ENCODE measurements at places on chromosomes 4 and X.

DNA sequence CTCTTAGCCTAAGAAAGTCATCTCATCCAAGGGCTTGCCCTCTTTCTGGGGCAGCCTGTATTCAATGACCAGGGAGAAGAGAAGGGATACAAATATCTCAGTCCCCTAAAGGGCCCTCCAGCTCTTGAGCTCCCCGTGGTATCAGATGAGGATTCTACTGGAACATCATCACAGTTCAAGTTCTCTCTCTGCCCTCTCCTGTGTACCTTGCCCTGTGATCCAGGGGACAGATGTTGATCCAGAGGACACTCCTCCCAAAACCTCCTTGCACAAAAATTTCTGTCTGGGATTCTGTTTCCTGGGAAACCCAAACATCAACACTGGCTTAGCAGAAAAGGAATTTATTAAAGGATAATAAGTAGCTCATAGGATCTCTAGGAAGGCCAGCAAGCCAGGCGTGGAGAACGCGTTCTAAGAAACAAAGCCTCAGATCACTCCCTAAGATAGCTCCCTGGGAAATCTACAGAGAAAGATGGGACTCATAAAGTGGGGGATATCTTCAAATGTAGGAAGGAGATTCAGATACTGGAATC is 296.3 kb upstream of the KLF3 start:
- no peak for DNase-seq

- no peak for DNase-seq
Observed at GRCh38 chrX:84219551-84219950, 31.6 kb upstream of the RPS6KA6 start.

- peak; percentile 11 for DNase-seq
Observed at GRCh38 chrX:12007881-12008280, 130.4 kb upstream of the FRMPD4 start.

DNA sequence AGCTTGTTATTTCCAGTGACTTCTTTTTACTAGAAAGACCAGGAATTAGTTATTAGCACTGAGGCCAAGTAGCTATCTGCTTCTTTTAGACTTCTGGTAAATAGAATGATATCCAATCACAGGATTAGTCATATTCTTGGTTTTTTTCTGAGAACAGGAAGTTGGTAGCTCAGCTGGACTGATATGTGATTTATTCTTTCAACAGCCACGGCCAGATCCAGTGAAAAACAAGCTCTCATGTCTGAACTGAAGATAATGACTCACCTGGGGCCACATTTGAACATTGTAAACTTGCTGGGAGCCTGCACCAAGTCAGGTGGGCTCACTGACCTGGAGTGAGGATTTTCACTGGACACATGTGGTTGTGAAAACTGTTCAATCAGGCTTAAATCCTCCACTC is 48.6 kb downstream of the PDGFRA start:
- peak; percentile 24 for DNase-seq

DNA sequence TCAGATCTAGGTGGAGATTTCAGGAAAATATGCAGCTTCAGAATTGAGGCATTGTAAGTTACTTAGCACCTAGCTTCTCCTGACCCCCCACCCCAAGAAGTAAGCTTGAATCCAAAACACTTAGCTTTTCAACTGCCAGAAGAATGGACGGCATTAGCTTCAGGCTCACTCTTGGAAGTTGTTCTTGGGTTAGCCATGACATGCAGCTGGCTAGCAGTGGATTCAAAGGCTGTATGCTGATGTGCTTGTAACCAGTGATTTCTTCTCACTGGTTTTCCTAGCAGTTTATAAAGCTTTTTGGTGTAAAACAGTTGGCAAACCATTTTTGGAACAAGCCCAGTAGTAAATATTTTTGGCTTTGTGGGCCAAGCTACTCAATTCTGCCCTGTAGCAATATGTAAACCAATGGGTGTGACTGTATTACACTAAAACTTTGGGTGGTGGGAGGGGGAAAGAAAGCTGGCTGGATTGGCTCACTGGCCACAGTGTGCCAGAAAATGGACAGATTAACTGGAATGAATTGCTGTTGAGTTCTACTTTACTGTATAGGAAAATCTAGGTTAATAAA is 85.6 kb downstream of the SHROOM2 start:
- DNase-seq: no peak

DNA sequence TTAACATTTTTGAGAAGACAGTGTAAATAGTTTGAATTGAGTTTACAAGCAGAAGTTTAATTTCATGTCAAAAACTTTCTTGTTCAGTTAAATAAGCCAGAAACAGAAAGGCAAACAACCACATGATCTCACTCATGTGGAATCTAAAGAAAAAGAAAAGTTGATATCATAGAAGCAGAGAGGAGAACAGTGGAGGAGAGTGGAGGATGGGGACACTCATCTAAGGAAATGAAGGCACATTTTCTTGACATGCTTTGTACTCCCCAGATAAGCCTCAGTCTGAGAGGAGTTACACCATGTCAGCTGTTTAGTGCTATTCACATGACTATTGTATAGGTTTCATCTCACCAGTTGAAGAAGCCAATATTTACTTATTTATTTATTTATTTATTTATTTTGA is 13.5 kb downstream of the SNCA start:
- peak; percentile 5 for DNase-seq

- DNase-seq: no peak
Observed at GRCh38 chrX:118763489-118763888, 36.1 kb downstream of the IL13RA1 start.

DNA sequence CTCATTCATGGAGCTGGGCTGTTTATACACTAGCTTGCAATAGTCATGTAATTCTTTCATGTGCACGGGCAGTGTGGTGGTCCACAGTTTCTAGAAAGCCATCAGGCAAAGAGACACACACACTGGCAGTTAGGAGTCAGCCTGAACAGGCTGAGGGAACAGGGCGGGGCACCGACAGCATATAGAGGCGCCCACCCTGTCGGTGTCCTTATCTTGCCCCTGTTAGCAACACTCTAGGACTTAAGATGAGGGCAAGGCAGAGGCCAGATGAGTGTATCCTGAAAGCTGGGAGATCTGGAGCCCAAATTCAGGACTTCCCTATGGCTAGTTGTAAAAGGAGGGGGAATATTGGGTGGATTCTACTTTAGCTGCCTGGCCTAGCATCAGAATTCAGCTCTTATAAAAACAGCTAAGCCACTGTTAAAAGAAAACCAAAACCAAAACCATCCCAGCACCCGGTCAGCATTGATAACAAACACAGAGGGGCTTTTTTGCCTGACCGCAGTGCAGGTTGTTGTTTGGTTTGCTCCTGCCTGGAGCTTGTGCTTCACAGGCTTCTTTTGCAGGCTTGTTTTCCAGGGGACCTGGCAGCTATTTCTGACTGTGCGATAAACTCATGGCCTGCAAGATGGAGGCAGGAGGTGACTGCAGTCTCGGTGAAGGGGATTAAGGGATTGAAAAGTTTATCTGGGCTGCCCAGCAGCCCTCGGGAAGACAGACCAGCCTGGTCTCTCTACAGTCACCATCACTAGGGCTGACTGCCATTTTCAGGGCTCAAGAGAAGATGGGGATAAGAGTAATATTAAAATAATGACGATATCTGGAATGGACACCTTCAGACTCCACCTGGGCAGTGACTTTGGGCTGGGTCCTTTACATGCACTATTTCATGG is 638.9 kb downstream of the MID1IP1 start:
- no peak for DNase-seq

DNA sequence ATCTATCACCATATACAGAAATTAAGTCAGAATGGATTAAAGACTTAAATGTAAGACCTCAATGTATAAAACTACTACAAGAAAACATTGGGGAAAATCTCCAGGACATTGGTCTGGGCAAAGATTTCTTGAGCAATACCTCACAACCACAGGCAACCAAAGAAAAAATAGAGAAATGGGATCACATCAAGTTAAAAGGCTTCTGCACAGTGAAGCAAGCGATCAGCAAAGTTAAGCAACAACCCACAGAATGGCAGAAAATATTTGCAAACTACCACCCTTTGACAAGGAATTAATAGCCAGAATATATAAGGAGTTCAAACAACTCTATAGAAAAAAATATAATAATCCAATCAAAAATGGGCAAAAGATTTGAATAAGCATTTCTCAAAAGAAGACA is 236.9 kb upstream of the EMCN start:
- no peak for DNase-seq

- no peak for DNase-seq
Observed at GRCh38 chrX:15430584-15430983, 46.4 kb upstream of the VEGFD start.

DNA sequence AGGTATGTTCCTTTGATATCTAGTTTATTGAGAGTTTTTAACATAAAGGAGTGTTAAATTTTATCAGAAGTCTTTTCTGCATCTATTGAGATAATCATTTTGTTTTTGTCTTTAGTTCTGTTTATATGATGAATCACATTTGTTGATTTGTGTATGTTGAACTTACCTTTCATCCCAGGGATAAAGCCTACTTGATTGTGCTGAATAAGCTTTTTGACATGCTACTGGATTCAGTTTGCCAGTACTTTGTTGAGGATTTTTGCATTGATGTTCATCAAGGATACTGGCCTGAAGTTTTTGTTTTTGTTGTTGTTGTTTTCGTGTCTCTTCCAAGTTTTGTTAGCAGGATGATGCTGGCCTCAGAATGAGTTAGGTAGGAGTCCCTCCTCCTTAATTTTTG is 10.8 kb upstream of the AFM start:
- no peak for DNase-seq

- peak; percentile 78 for DNase-seq
Observed at GRCh38 chr4:5206016-5206790, 154.9 kb downstream of the STK32B start.

- DNase-seq: no peak
Observed at GRCh38 chr4:70979445-70980008, 13.9 kb upstream of the DCK start.

GRCh38 chr4:3786196-3786869 is 20.1 kb downstream of the ADRA2C start:
- no peak for DNase-seq

GRCh38 chrX:54894159-54894558 is 26.5 kb upstream of the TRO start:
- DNase-seq: no peak

GRCh38 chrX:152821145-152821765 is 9.3 kb downstream of the CETN2 start:
- DNase-seq: peak; percentile 23

- DNase-seq: peak; percentile 11
Observed at GRCh38 chrX:31268359-31268758, 196.5 kb upstream of the FTHL17 start.

GRCh38 chrX:73863852-73864251 is 300.9 kb downstream of the CHIC1 start:
- no peak for DNase-seq

GRCh38 chrX:103628386-103629317 is at the start of gene TCEAL1:
Gene TCEAL1 (plus strand): TSS chrX:103628975. CDS start chrX:103629917, 942 bp downstream.
- no peak for DNase-seq

DNA sequence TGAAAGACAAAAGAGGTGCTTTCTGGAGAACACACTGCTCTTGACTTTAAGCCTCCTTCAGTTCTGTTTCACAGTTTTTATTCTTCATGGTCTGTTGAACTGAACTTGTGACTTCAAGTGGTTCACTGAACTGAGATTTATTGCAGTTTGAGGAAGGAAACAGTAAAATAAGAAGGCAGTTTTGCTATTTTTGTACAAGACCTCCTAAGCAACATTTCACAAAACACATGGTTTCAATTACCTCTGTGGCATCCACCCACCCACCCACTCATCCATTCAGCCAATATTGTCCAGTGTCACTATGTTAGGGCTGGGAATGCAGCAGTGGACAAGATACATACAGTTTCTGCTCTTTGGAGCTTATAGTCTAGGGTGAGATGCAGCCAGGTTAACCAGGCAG is 131.3 kb downstream of the IL1RAPL2 start:
- DNase-seq: no peak

DNA sequence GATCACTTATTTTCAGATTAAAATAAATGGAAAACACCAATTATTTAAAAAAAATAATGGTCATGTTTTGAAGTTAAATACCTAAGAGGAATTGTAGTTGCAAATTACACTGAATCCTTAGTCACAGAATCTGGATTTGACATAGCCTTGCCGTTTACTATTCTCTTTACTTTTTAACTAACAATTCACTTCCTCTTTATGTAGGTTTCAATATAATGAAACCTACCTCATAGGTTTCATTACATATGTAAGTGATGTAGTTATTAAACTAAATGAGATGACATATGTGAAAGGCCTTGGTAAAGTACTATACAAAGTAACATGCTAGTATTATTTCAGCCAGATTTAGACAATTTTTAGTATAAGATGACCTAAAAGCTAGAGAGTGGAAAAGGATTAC is 6.5 kb downstream of the SPP1 start:
- no peak for DNase-seq

GRCh38 chrX:45601052-45601451 is 400.4 kb upstream of the DIPK2B start:
- DNase-seq: no peak

DNA sequence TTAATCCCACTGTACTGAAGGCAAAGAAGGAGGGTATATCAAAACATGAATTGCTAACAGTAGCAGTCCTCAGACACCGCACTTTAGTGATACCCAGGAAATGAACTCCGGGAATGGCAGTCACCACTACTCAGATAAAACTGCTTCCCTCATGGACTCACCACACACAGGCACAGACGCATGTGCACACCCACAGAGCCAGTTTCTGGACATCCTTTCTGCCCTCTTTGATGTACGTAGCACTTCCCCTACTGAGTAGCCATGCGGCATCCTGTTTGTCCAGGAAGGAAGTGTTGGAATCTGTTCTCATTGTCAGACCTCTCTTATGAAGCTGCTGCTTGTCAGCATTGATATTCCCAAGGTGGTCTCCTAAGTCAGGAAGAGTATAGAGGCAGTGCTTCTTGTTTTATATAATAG is 95.7 kb downstream of the DCLK2 start:
- no peak for DNase-seq

DNA sequence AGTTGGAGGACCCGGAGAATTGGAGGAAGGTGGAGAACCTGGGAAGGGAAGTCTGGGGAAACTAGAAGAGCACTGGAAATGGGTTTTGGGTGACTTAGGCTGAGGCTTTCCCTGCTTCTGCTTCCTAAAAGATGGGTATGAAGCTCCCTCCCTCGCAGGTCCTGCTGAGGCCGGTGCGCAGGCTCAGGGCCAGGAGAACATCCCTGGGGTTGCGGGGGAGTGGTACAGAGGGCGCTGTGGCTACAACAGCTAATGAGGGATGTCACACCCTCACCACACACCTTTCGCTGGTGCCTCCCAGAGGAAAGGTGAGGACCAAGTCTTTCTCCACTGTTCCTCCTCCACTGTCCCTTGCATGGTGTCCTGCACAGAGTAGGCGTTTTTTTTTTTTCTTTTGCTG is 15.8 kb downstream of the APLN start:
- no peak for DNase-seq

- DNase-seq: no peak
Observed at GRCh38 chr4:89251396-89251795, 56.2 kb downstream of the GPRIN3 start.

DNA sequence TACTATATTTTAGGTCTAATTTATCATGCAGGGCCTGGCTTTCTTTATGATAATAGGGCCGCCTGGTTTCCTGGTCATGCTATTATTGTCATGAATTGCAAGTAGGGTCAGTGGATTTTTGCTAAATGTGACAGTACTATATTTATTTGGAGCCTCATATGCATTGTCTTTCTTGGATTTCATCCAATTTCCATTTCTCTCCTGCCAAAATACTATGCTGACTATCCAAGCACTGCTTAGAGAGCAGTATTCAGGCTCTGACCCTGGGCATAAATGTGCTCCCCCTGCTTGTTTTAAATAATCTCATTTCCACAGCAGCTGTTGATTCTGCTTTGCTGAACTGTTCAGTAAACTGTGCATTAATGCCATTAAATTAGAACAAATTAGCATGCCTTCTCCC is 269.3 kb downstream of the GPM6A start:
- no peak for DNase-seq

GRCh38 chrX:100931218-100931924 is 2.7 kb upstream of the XKRX start:
- DNase-seq: no peak

- DNase-seq: no peak
Observed at GRCh38 chr4:130896920-130897319, 1801.0 kb downstream of the C4orf33 start.

Measured in HTR-8/SVneo (cell line).